ENCODE measurements at places on chromosomes 2 and 18. TPM values are rescaled to one million over a fixed set of nuclear protein-coding genes. Genes with fewer than 3 reads are reported as not detected.

GRCh38 chr2:69309351-69310110 is 77.5 kb downstream of the GFPT1 start:
- H3K36me3 ChIP-seq, result no peaks in the 10 kb centered on the region
- peak; percentile 26 for DNase-seq
- no peaks in the 10 kb centered on the region for H3K27me3 ChIP-seq
- peak overlapping the region; percentile 37 for H3K27ac ChIP-seq

GRCh38 chr2:50059462-50059861 is 905.1 kb upstream of the FSHR start:
- no peaks in the 10 kb centered on the region for H3K36me3 ChIP-seq
- no peaks in the 10 kb centered on the region for H3K4me1 ChIP-seq
- H3K27me3 ChIP-seq, result no peaks in the 10 kb centered on the region

DNA sequence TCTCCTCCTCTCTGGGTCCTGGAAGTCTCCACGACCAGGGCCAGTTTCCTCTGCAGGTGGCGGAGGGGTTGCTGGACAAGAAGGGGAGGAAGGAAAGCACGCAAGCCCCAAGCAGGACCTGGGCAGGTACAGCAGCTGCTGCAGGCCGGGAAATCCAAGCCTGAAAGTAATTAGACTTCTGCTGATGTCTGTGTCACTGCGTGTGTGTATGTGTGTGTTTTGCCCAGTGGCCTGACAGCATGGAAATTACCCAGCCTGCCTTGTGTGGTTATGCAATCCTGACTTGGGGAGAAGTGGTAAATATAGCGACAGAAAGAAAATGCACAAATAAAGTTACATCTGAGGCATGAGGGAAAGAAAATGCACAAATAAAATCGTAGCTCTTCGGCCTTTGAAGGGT is 121.8 kb upstream of the ZBTB14 start:
- no peaks in the 10 kb centered on the region for H3K27me3 ChIP-seq
- no peak overlapping the region for H3K27ac ChIP-seq
- no peaks in the 10 kb centered on the region for H3K36me3 ChIP-seq
- no peaks in the 10 kb centered on the region for H3K4me1 ChIP-seq
- H3K4me3 ChIP-seq, result no peak overlapping the region

DNA sequence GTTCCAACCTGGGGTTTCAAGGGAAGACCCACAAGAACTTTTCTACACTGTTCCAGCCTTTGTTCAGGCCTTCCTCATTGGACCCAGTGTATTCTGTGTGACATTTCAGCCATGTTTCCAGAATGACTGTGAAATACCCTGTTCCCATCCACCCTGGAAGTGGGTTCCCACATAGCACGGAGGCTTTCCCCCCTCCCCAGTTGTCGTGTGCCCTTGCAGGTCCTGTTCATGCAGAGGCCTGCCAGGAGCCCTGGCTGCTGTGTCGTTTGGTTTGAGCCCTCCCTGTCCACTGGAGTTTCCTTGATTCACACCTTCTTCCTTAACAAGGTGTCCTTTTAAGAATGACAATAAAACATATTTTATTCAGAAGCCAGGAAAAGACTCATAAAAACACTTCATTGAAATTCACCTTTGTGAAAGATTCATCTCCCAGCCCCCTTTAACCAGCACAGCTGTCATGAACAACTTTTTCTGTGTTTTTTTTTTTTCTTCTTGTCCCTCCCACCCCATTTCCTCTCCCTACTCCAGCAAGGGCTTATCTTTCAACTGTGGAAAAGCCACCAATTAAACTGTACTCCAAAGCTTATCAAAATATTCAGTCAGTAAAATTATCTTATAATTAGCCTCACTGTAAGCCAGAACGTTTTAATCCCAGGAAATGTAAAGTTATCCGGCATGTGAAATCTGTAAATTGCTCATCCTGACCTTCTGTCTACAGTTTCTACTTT is 106.4 kb downstream of the ACOXL start:
- no peak for DNase-seq
- no peaks in the 10 kb centered on the region for H3K4me1 ChIP-seq
- no peak overlapping the region for H3K4me3 ChIP-seq

DNA sequence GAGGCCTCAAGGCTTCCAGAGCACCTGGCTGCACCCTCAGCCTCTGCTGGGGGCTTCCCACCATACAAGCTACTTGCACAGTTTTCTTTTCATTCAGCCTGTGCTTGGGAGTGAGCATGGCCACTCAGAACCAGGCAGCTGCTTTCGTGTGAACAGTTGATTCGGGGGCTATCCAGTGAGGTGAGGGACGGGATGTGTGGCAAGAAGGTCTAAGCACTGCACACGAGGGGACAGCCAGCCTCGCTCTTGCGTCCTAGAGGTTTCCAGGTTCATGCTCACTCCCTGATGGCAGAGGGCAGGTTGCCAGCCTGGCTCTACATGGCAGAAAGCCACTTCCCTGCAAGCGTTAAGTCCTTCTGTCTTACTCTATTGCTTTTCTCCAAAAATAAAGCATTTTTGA is 146.2 kb downstream of the MBP start:
- peak; percentile 72 for DNase-seq
- H3K4me3 ChIP-seq, result no peak overlapping the region

GRCh38 chr18:55907453-55908175 is 319.6 kb upstream of the TCF4 start:
- no peaks in the 10 kb centered on the region for H3K4me1 ChIP-seq
- no peaks in the 10 kb centered on the region for H3K27me3 ChIP-seq
- no peaks in the 10 kb centered on the region for H3K36me3 ChIP-seq
- no peak overlapping the region for H3K27ac ChIP-seq
- peak; percentile 6 for DNase-seq

- no peaks in the 10 kb centered on the region for H3K27me3 ChIP-seq
- no peak overlapping the region for H3K27ac ChIP-seq
- DNase-seq, result no peak
- H3K4me1 ChIP-seq, result no peaks in the 10 kb centered on the region
- no peaks in the 10 kb centered on the region for H3K36me3 ChIP-seq
Measured at GRCh38 chr2:100070078-100070477, 72.3 kb downstream of the AFF3 start.

DNA sequence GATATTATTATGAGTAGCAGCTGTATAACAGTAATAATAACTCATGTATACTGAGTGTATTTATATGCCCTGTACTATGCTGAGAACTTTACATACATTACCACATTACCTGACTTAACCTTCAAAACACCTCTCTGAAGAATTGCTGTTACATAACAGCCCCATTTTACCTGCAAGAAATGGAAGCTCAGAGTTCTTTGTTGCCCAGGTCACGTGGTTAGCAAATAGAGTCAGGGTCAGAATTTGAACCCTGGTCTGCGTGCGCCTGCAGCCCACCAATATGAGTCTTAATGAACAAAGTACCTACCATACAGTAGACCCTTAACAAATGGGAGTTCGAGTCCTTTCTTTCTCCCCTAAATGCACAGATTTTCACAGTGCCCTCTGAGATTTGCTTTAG is 101.9 kb downstream of the MCFD2 start:
- H3K27me3 ChIP-seq, result no peaks in the 10 kb centered on the region
- H3K4me1 ChIP-seq, result peaks cover 47% of the 10 kb centered on the region
- no peaks in the 10 kb centered on the region for H3K36me3 ChIP-seq
- no peak for DNase-seq
- H3K27ac ChIP-seq, result peak overlapping the region; percentile 31

AQP12B gene
- total RNA-seq, result not detected

TLK1 gene
- total RNA-seq, result 57.6 TPM

LAMA1 gene
- 20.7 TPM for total RNA-seq

All from thyroid gland (tissue), 4 donors.